Right kidney (tissue), 9 donors: ENCODE measurements at places on chromosomes 7 and 10.

DNA sequence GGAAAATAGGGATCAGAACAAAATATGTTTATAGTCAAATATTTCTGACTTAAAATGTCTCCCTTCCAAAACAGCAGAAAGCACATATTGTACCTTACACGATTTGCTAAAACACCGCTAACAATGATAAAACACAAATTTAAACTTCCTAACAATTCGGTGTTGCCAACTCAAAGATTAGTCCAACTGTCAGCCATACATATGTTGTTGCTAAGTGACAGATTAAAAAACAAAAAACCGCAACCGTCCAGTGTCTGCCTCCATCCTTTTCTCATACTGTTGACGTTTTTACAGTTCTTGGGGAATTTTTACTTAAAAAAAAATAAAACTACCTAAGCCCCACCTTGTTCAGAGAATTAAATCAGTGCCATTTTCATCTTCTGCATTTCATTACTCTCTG, 118.0 kb downstream of the RAB11FIP2 start:
- DNase-seq, result no peak

- no peak for DNase-seq
Observed at GRCh38 chr10:119575506-119575905, 21.3 kb downstream of the TIAL1 start.

DNA sequence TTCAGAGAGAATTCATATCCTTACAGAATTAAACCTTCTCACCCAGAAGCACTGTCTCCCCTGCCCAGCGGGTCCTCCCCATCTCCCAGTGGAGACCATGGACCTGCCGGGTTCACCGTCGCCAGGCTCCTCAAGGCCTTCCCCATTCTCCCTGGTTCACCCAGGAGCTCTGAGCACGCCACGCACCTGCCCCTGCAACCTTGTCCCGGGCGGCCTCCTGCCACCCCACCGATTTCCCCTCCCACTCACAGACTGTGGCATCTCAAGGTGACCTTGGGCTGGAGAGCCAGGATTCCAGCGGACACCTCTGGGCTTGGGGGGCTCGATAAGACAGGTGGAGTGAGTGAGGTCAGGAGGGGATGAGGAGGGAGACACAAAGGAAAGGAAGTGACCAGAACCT, 135.3 kb downstream of the PTPRN2 start:
- no peak for DNase-seq

DNA sequence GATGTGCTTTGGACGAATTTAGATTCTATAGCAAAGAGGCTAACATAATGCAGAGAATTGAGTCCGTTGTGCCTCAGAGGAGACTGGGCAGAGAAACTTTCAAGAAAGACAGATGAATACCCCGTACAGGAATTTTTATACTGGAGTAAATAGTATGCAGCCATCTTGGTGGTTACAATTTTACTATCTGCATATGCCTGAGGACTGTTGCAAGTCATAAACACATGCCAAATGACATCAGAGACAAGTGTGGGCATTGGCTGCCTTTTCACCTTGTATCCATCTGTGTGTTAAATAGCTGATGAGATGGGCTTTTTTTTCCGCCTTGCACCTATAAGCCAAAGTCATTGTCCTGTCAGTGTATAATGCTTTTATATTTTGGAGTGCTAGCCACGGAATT, 267.5 kb upstream of the SP4 start:
- no peak for DNase-seq

DNA sequence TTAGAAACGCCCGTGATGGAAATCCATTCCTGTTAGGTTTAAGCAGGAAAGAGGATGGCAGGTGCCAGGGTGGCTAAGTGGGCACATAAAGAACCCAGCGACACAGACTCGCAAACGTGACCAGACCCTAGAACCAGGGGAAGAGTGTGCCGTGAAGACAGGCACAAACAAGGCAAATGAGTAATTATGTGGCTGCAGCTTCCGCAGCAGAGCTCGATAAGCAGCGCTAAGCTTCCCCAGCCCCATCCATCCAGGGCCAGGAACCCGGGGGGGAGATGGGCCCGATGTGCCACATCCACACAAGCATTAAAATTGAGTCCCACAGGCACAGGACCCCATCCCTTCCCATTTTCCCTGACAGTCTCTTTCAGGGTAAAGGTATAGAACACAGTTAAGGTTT, 14.0 kb upstream of the ZFAND2A start:
- DNase-seq, result no peak

DNA sequence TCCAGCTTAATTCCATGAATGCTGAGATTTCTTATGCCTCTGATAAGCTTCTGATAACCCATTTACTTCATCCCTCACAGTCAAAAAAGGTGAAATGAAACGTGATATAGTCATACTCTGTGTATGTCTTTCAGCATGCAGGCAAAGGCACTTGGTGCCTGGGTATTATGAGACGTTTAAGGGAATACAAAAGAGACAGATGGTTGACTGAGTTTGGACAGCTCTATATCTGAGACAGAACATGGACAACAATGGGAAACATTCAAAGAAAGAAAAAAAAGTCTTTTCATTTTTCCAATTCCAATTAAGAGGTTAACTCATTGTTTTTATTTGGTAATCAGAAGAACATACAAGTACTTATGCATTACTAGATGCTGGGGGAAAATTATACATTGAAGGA, 96.2 kb downstream of the PPP1R17 start:
- no peak for DNase-seq

DNA sequence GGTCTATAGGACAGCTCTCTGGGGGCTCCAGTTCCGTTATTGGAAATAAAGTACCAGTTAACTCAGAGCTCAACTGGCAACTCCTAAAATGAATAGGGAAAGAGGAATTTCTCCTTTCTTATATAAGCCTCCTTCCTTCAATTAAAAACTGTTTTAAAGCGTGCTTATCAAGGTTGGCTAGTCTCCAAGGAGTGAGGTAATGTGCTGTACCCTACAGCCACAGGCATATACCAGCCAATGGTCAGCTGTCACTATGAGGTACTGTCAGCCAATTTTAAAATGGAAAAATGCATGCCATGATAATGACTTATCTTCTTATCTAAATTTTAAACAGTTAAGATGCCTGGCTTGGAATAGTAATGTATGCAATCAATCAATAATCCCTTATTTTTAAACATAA, 76.2 kb downstream of the PLCE1 start:
- no peak for DNase-seq

DNA sequence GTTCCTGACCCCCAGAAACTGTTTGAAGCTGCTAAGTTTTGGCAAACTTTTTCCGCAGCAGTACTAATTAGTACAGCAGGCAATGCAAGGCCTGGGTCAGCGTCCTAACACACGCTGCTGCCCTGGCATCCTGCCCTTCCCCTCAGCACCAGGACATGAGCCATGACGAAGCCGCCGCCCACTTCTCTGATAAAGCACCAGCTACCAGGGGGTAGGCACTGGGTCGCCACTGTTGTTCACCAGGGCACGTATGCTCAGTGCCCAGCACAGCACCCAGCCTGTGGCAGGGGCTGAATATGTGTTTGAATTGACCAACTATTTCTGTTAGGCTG, 59.5 kb downstream of the CHST15 start:
- DNase-seq, result no peak

GRCh38 chr10:3477683-3478082, 305.1 kb upstream of the PITRM1 start:
- no peak for DNase-seq

- no peak for DNase-seq
Observed at GRCh38 chr7:5767066-5767465, 14.4 kb downstream of the RNF216 start.

DNA sequence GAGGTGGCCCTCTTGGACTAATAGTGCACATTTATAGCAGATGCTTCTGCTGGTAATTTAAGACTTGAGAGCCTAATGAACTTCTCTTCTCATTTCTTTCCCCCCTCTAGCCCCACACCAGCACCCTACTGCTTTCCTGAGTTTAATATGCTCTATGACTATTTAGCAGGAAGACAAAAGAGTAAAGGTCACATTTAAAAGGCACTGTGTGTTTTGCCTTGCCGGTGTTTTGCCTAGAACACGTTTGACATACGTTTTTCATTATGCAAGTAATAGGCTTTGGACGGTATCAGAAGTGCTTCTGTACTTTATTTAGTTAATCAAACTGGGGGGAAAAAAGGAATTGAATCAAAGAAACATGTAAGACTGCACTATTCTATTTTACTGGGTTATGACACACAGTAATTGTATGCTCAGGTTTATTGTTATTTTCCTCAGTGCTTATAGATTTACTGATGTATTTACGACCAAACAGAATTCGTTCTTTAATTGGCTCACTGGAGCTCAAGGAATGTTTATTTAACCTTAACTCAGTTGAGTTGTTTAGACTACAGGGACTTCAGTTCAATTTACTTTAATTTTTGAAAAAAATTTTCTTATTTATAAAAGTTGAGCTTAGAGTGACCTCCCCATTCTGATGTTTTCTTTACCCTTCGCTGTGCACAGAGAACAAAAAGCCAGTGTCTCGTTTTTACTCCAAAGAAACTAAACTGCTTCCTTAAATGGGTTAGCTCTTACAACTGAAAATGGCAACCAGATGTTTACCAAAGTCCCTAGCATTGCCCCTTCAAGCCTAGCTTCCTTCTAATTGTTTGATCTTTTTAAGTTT, 35.4 kb downstream of the CPED1 start:
- no peak for DNase-seq
